Effector CD4-positive, alpha-beta T cell (primary cell): ENCODE measurements at places on chromosomes 2 and 18.

DNA sequence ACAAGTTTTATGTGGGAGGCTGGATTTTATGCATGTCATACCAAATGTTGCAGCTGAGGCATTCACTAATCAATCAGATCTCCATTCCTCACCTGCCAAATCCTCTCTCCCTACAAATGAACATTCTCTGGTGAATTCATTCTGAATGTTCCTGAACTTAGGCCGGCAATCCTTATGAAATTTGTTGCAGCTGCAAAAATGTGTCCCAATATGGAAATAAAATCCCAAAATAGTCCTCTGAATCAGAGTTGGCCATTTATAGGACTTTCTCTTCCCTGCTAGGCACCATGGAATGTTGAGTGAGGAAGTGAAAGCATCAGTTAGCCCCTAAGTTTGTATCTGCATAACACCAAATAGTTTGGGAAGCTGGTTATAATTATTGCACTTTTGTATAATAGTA, 25.6 kb downstream of the GCA start:
- DNase-seq, result no peak

DNA sequence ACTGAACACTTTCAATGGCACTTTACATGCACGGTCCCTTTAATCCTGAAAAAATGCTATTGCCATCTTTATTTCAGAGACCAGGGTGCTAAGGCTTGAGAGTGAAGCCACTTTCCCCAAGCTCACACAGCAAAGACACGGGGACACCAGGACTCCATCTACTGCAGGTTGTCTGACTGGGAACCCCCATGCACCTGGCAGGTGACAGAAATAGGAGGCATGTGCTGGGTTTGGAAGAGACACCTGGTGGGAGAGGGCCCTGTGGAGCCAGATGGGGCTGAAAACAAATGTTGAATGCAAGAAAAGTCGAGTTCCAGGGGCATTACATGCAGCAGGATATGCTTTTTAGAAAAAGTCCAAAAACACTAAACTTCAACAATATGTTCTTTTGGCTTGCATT, 5.2 kb upstream of the EHD3 start:
- DNase-seq, result no peak

DNA sequence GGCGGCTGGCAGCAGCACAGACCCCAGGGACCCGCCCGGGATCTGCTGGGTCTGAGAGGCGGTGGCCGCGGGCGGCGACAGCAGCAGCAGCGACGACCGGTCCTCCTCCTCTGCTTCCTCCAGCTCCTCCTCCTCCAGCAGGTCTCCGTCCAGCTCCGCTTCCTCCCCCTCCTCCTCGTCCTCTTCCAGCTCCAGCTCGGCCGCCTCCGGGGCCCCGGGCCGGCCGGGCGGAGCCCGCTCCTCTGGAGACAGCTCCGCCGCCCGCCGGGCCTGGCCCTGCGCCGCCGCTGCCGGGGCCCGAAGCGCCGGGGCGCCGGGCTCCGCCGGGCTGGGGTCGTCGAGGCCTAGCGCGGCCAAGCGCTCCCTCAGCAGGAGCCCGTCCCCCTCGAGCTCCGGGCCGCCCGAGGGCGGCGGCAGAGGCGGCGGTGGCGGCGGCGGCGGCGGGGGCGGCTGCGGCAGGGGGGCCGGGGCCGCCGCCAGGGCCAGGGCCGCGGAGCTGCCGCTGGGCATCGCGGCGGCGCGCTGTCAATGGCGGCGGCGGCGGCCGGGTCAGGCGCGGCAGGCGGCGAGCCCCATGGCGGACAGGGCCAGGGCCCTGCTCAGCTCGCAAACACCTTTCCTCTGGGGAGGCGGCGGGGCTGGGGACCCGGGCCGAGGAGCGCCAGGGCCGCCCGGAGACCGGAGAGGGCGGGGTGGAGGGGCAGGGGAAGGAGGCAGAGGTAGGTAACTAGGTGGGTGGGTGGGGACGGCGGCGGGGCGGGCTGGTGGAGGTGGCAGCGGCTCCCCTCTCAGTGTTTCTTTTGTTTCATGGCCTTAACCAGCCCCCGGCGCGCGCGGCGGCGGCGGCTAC, 445 bp downstream of the MEX3C start:
- peak; percentile 26 for DNase-seq

DNA sequence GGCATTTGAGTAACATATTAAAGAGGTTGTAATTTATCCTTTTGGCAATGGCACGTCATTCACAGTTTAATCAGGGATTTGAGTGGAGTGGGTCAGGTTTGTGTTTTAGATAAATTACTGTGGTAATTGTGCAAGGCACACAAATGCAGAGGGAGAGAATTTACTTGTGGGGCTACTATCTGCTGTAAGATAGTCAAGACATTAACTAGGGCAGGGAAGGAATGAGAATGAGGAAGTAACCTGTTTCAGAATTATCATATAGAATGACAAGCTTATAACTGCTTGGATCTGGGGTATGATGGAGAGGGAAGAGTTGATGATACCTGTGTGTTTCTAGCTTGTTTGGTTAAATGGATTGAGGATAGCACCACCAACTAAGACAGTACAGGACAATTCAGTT, 58.9 kb upstream of the ZSWIM2 start:
- DNase-seq, result no peak

DNA sequence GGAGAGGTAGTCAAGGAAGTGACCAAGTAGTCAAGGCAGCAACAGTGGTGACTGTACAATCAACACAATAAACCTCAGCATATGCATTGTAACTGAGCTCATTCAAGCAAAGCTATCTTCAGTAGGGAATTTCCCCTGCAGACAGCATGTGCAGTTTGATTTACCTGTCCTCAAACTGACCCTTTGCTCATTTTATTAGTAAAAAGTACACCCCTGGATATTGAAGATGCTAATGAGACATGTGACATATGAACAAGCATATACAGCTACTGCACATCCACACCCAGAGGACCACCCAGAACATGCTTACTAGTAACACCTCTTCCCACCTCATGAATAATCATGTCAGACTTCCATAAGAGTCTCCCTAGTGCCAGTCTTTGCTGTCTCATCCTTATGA, 15.4 kb downstream of the C2orf81 start:
- DNase-seq, result no peak

GRCh38 chr2:218859556-218859987, at the start of gene WNT6:
WNT6 (plus strand) TSS chr2:218859805; CDS start chr2:218860038, 233 bp downstream.
- no peak for DNase-seq

GRCh38 chr2:9990736-9991135, 39.2 kb downstream of the GRHL1 start:
- no peak for DNase-seq

- no peak for DNase-seq
Measured at GRCh38 chr18:8957731-8958130, 144.8 kb upstream of the NDUFV2 start.

GRCh38 chr2:145226901-145227300, 707.0 kb upstream of the ZEB2 start:
- DNase-seq, result no peak

GRCh38 chr2:224023188-224023587, 15.9 kb downstream of the SERPINE2 start:
- no peak for DNase-seq

DNA sequence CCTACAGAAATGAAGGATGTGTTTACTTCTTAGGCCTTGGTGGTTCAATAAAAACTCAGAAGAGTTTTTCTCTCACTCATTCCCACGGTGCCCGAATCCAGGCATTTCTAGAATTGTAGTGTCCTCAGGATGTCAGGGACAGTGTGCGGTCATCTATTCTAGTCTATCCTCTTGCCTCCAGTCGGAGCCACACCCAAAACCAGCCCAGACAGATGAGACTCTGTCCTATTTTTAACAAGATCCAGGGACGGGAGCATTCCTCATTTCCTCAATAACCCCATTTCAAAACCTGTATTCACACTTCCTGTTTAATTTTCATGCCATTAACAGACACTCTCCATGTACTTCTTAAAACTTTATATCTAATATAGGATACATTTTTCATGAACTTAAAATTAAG, 11.6 kb upstream of the RBMS1 start:
- no peak for DNase-seq

GRCh38 chr18:3263132-3263700, 1.3 kb downstream of the MYL12B start:
- DNase-seq, result no peak
